Effector memory CD8-positive, alpha-beta T cell (primary cell): ENCODE measurements at places on chromosomes 7 and 10.

GRCh38 chr7:50921114-50921813 is 138.6 kb upstream of the GRB10 start:
- H3K27me3 ChIP-seq = peaks cover 6% of the 10 kb centered on the region
- H3K36me3 ChIP-seq = no peaks in the 10 kb centered on the region
- H3K4me1 ChIP-seq = no peaks in the 10 kb centered on the region

GRCh38 chr7:32137059-32137458 is 66.9 kb upstream of the PDE1C start:
- no peaks in the 10 kb centered on the region for H3K27me3 ChIP-seq
- no peak for DNase-seq
- H3K4me1 ChIP-seq = no peaks in the 10 kb centered on the region
- no peaks in the 10 kb centered on the region for H3K36me3 ChIP-seq
- no peak overlapping the region for H3K4me3 ChIP-seq

- H3K36me3 ChIP-seq = peaks cover 6% of the 10 kb centered on the region
- H3K4me1 ChIP-seq = no peaks in the 10 kb centered on the region
- H3K27ac ChIP-seq = no peak overlapping the region
- no peak for DNase-seq
Measured at GRCh38 chr10:130363899-130364445, 227.8 kb downstream of the GLRX3 start.

DNA sequence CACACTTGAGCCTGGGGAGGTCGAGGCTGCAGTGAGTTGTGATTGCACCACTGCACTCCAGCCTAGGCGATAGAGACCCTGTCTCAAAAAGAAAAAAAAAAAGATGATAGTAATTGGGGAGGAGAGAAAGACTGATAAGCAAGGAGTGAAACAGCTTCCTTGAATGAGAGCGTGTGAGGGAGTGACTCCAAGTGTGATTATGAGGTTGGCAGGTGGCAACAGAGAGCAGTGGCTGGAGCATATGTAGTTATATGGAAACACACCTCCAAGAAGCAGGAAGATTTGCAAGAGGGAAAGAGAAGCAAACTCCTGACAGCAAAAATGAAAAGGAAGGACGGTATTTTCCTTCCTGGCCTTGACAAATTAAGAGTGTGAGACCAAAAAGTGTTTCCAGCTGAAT is 50.4 kb downstream of the VKORC1L1 start:
- no peak for DNase-seq
- peaks cover 6% of the 10 kb centered on the region for H3K4me1 ChIP-seq
- no peak overlapping the region for H3K4me3 ChIP-seq
- no peaks in the 10 kb centered on the region for H3K27me3 ChIP-seq
- no peak overlapping the region for H3K27ac ChIP-seq

GRCh38 chr7:112211348-112211907 is 4.9 kb downstream of the ZNF277 start:
- H3K27ac ChIP-seq = no peak overlapping the region
- H3K4me1 ChIP-seq = peaks cover 20% of the 10 kb centered on the region
- H3K36me3 ChIP-seq = peaks cover 9% of the 10 kb centered on the region
- DNase-seq = no peak
- no peaks in the 10 kb centered on the region for H3K27me3 ChIP-seq
- H3K4me3 ChIP-seq = no peak overlapping the region

GRCh38 chr10:32105782-32106382 is 49.7 kb upstream of the KIF5B start:
- no peak overlapping the region for H3K27ac ChIP-seq
- DNase-seq = no peak
- no peaks in the 10 kb centered on the region for H3K4me1 ChIP-seq
- no peaks in the 10 kb centered on the region for H3K36me3 ChIP-seq
- H3K4me3 ChIP-seq = no peak overlapping the region
- peaks cover 33% of the 10 kb centered on the region for H3K27me3 ChIP-seq

DNA sequence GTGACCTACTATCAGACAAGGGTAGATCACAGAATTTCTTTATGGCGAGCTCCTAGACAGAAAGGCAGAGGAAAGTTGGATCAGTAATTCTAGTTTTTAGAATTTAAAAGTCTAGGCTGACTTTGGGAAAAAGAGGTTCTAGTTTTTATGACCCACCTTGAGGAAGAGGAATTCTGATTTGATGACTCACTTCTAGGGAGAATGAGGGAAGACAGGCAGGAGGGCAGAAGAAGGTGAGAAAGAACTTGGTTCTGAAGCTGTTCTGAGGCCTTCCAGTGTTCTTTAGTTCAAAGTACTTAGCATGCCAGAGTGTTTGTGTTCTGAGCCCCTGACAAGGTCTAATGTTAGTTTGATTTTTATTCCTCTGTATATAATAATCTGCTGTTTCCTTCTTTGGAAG is 97.2 kb downstream of the PODXL start:
- peak overlapping the region; percentile 66 for H3K27ac ChIP-seq
- H3K36me3 ChIP-seq = peaks cover 24% of the 10 kb centered on the region
- H3K27me3 ChIP-seq = no peaks in the 10 kb centered on the region
- H3K4me3 ChIP-seq = no peak overlapping the region

DNA sequence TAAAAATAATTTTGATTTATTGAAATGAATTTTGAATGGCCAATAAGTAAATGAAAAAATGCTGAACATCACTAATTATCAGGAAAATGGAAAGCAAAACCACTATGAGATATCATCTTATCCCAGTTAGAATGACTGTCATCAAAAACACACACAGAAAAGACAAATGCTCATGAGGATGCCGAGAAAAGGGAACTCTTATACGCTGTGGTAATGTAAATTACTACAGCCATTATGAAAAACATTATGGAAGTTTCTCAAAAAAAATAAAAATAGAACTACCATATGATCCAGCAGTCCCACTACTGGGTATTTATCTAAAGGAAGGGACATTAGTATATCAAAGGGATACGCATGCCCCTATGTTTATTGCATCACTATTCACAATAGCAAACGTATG is 15.8 kb downstream of the SCIN start:
- DNase-seq = no peak
- no peak overlapping the region for H3K27ac ChIP-seq
- peaks cover 25% of the 10 kb centered on the region for H3K27me3 ChIP-seq

GRCh38 chr10:15324611-15325010 is 46.5 kb downstream of the FAM171A1 start:
- H3K27ac ChIP-seq = no peak overlapping the region
- no peak for DNase-seq
- H3K36me3 ChIP-seq = no peaks in the 10 kb centered on the region
- peaks cover 19% of the 10 kb centered on the region for H3K27me3 ChIP-seq
- no peaks in the 10 kb centered on the region for H3K4me1 ChIP-seq
- no peak overlapping the region for H3K4me3 ChIP-seq

DNA sequence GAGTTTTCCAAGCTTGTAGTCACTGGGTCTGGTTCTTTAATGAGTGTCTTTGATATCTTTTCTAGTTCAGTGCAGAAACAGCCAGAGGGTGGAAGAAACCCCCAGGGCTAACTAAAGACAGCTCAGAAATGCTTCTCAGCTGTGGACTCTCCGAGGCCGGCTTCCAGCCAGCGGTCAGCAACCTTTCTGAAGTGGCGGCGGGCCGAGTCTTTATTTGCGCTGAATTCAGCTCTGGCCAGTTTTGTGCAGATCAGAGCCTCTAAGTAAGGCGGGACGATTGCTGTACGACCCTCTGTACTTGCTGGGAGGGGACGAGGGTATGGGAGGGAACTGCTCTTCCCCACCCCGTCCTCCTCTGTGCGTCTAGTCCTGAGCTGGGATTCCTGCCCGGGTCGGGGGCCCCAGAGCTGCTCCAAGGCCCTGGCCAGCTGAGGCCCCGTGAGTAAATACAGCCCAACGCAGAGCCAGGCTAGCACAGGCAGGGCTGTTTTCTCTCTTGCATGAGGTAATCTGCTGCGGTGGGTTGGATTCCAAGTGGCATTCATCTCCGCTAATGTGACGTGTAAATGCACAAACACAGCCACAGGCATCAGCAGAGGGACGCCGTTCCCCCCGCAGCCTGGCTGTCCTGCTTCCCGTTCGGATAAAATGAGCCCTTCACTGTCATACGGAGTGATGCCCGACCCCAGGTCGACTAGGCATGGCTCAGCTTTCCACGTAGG is 159.8 kb downstream of the PIP4K2A start:
- peaks cover 28% of the 10 kb centered on the region for H3K4me1 ChIP-seq
- no peak overlapping the region for H3K4me3 ChIP-seq
